ENCODE measurements at places on chromosomes 12 and 14.

DNA sequence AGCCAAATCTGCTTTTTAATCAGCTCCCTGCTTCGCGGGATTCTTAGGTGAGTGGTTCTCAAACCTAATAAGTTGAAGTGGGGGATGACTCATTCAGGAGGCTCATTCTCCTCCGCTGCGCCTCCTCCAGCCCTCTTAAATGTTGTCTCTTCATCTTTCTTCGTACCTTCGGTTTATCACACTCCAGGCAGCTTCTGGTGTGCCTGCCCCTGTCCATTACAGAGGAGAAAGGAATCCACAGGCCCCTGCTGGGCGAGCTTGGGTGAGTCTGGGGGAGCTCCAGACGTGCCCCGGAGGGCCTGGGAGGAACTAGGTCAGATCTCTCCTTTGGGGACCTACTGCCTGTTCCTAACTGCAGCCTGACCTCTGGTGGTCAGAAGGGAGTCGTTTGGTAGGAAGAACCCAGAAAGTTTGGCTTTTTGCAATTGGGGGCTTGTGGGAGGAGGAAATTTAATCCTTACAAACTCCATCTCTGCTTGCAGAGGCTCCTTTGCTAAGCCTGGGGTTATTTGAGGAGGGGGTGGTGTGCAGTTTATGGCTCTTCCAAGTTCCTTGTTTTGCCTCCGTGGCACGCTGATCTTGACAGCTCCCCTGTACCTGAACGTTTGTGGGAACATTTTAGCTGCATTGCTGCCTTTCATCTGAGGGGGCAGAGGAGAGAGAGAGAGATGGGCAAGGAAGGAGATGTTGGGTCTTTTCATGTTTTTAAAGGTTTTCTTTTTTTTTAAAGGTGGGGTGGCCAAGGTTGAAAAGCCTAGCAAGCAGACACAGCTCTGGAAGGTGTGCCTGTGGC is 84.1 kb upstream of the GNG2 start:
- no peak for DNase-seq

DNA sequence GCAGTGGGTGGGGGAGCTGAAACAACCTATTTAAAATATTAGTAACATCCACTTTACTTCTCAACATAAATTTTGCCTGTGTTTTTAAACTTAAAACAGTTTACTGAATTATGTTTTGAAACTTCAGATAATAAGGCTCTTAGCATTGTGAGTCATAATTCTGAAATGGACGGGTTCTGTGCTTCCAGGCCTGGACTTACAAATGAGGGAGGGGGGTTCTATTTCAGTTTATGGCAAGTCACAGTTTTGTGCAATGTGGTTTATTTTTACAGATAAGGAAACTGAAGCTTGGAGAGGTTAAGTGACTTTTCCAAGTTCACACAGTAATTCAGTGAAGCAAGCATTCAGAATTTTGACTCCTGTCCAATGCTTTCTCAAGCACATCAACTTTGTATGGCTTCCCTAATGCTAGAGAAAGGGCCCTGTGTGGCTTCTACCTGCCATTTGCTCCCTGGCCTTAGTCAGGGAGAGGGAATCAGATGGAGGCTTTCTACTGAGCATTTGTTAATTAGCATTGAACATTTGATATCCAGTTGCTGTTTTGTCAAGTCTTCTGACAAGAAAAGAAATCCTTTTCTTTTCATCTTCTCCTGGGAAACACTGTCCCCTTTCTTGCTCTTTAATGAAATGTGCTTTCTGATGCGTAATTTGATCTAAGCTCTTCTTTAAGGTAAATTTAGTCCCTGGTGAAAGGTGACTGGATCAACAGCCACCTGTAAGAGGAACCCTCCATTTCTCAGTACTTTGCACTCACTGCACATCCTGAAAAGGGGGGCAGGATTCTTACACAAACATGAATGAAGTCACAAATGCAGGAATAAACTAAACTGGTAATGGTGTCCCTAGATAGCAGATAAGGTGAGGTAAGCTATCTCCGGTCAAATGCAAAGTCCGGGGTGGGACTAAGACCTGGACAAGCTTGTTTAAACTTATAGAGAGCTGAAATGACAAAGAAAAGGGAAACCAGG is 2.5 kb upstream of the SALL2 start:
- no peak for DNase-seq

- DNase-seq = no peak
Measured at GRCh38 chr14:50984036-50984710, 39.9 kb upstream of the PYGL start.

GRCh38 chr12:129186952-129187351 is 333.7 kb downstream of the GLT1D1 start:
- no peak for DNase-seq

DNA sequence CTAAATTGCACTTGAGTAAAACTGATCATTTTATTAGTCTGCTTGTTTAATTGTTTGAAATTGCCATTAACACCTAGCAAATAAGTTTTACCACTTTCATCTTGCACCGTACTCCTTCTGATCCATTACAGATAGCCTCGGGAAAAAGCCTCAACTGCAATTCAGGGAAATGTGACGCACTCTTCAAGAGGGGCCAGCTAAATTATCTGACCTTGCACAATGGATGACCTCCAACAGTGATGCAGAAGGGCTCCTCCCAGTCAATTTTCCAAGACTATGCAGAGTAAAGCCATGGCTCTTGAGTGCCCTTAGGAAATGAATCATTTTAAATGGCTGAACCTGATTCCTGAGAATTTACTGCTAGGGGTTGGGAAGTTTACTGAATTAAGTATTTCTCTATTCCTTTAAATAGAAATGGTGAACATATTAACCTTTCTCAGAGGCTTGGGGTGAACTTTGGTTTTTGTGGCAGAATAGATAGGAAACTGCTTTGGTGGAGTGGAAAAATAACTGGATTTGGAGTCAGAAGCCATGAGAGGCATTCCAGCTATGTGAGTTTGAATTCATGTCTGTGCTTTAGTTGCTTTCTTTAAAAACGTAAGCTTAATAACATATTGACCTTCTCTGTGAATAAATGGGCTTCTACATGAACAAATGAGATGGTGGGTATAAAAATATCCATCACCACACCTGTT is 64.8 kb upstream of the OVCH1 start:
- no peak for DNase-seq

DNA sequence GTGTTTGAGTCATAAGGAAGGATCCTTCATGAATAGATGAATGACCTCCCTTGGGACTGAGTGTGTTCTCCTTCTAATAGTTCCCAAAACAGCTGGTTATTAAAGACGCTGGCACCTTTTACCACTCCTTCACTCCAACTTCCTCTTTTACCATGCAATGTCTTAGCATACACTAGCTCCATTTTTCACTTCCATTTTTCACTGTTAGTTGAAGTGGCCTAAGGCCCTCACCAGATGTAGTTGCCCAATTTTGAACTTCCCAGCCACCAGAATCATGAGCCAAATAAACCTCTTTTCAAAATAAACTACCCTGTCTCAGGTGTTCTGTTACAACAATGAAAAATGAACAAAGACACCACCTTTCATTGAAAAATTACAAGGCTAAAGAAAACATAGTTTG is 64.7 kb downstream of the GPR65 start:
- no peak for DNase-seq

DNA sequence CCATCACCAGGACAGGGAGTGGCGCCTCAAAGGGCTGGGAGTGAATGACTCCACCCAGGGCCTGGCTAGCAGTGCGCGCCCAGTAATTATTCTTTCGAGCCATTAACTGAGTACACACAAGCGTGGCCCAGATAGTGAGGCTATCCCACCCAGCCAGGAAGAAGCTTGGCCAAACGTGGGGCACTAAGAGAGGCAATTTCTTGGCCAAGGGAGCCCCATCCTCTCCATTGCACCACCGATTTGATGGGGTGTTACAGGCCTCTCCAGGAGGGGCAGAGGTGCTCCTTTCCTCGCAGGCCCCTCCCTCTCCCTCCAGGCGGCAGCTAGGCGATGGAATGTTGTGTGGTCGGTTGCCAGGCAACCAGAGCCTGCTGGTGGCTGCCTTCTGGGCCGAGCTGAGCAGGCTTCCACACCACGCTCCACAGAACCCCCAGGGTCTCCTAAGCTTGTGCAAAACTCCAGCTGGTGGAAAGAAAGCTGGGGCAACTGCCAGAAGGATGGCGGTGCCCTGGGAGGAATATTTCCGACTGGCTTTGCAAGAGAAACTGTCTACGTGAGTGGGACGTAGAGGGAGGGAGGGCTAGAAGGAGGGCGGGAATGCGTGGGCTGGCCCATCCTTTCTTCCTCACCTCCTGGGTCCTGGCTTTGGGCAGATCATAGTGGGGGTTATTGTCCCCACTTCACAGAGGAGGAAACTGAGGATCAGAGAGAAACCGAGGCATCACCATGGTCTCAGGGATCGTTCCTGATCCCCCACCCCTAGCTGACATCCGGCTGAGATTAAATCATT is at the start of gene CFAP73:
CFAP73 (plus strand) TSS at position 364 of the 790 bp plus-strand sequence; CDS start at position 498, 134 bp downstream.
- DNase-seq = no peak

DNA sequence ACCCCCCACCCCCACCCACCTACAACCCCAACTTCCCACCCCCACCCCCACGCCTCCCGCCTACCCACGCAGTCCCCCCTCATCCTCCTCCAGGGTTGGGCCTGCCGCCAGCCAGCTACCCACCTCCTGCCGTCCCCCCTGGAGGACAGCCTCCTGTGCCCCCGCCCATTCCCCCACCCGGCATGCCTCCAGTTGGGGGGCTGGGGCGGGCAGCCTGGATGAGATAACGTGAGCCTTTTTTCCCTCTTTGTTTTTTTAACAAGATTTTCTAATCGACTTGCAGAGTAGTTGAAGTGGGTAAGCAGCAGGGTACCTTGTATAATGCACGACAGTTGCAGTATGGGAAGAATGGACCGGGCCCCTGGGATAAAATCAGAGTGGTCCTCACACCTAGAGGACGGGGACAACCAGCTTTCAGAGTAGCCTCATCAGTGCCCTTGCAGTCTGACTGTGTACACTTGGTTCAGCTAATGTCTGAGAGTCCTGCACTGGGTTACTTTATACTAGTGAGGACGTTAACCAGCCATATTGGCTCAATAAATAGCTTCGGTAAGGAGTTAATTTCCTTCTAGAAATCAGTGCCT is 29.4 kb downstream of the CCNK start:
- DNase-seq = no peak

Measured in activated T-helper 1 cell treated with Interleukin-2 at 50 U/mL for 16 hours (primary cell).